Left kidney (tissue), 8 donors: ENCODE measurements at places on chromosomes 4 and X. TPM values are rescaled to one million over a fixed set of nuclear protein-coding genes. Genes with fewer than 3 reads are reported as not detected.

Gene ADH6
- 32.0 TPM for polyA plus RNA-seq

Gene CT45A10
- not detected for polyA plus RNA-seq

Gene MTTP
- polyA plus RNA-seq: 13.7 TPM

Gene PPP4R3C
- not detected for polyA plus RNA-seq

Gene GAGE2A
- not detected for polyA plus RNA-seq

Gene VCX3B
- 0.23 TPM for polyA plus RNA-seq

Gene TIMP1
- polyA plus RNA-seq: 73.2 TPM

Gene IL2
- polyA plus RNA-seq: not detected

Gene MAGEA9
- not detected for polyA plus RNA-seq

Gene PTPN13
- polyA plus RNA-seq: 167 TPM

Gene TEX13C
- not detected for polyA plus RNA-seq

Gene RXFP1
- polyA plus RNA-seq: 0.37 TPM

Gene LEF1
- 83.2 TPM for polyA plus RNA-seq

Gene MID2
- polyA plus RNA-seq: 11.6 TPM

Gene GBA3
- 10.7 TPM for polyA plus RNA-seq

Gene ART3
- polyA plus RNA-seq: 0.42 TPM

Gene SPANXC
- not detected for polyA plus RNA-seq

Gene GLOD5
- polyA plus RNA-seq: 0.81 TPM

Gene MXRA5
- polyA plus RNA-seq: 5.6 TPM

Gene CXorf38
- polyA plus RNA-seq: 13.3 TPM

Gene DNAAF6
- 0.08 TPM for polyA plus RNA-seq

Gene UCP1
- polyA plus RNA-seq: 0.25 TPM

Gene ADH1C
- polyA plus RNA-seq: 77.4 TPM

Gene CFI
- 105 TPM for polyA plus RNA-seq

Gene ARMCX1
- polyA plus RNA-seq: 49.1 TPM

Gene CCSER1
- 22.4 TPM for polyA plus RNA-seq
